HEK293T (cell line): ENCODE measurements at places on chromosomes 12 and 14.
A peak's percentile ranks its signal among the peaks of the same experiment; 100 is the strongest.

- DNase-seq, result no peak
These were observed 8.5 kb downstream of the BORCS5 start for GRCh38 chr12:12365446-12365802.

- no peak for DNase-seq
These were observed 39.9 kb downstream of the NINJ2 start for GRCh38 chr12:623172-623864.

- no peak for DNase-seq
These were observed 98.5 kb upstream of the IFNG-AS1 start for GRCh38 chr12:67890726-67891258.

- no peak for DNase-seq
These were observed 115.6 kb upstream of the TMTC1 start for GRCh38 chr12:29899212-29899931.

DNA sequence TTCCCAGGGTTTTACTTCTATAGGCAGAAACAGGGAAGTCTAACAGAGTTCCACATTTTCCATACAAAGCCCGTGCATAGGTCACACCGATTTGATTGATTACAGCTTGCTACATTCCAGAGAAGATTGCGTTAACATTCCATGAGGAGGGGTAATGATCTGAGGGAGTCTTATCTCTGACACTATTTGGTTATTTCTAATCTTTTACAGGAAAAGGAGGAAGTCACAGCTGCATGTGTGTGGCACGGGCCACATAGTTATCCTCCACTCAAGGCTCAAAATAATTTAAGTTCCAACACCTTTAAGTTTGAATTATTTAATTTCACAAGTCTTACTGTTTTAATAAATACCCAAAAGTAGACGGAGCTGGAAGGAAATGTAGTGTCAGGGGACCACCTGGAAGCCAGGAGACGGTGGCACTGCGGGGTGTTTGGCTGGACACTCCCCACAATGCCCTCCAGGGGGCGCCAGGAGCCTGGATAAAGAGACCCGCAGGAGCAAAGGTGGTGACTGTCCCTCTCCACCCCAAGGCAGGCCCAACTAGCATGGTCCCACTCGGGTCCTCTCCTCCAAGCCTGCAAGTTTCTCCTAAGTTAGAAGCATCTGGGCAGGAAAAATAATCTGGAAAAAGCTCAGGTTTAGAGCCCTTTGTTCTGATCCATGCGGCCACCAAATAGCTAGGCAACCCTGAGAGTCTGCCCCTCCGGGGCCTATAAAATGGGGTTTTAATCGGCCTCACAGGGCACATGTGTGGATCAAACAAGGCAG lies 20.2 kb downstream of the KRT8 start:
- DNase-seq, result peak; percentile 81

- no peak for DNase-seq
These were observed 767 bp upstream of the KCNMB4 start for GRCh38 chr12:70365398-70365647.

DNA sequence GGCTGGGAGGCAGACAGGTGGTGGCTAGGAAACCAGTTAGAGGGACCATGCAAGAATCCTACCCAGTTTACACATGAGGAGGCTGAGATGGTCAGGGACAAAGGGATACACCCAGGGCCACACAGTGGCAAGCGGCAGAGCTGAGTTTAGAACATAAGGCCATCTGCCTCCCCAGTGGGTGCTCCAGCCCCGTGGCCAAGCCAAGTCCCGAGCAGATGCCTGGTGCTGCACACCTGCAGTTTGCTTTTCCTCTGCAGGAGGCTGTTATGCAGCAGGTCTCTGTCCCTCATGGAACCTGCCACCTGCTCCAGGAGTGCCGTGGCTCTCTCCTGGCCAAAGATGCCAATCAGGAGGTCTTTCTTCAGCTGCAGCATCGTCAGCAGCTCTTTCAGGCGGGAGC lies 70.8 kb downstream of the SYNE3 start:
- no peak for DNase-seq

GRCh38 chr12:123115409-123116121 lies 35.3 kb downstream of the PITPNM2 start:
- no peak for DNase-seq

- no peak for DNase-seq
These were observed 271.1 kb downstream of the CCER1 start for GRCh38 chr12:90683871-90684270.

- DNase-seq, result no peak
These were observed 42.1 kb upstream of the STRN3 start for GRCh38 chr14:31068235-31068634.

- no peak for DNase-seq
These were observed 340.3 kb upstream of the RGS6 start for GRCh38 chr14:71591929-71592328.

- no peak for DNase-seq
These were observed 102.2 kb downstream of the WSCD2 start for GRCh38 chr12:108231109-108231905.

GRCh38 chr12:124877423-124877822 lies 13.8 kb upstream of the SCARB1 start:
- DNase-seq, result no peak

DNA sequence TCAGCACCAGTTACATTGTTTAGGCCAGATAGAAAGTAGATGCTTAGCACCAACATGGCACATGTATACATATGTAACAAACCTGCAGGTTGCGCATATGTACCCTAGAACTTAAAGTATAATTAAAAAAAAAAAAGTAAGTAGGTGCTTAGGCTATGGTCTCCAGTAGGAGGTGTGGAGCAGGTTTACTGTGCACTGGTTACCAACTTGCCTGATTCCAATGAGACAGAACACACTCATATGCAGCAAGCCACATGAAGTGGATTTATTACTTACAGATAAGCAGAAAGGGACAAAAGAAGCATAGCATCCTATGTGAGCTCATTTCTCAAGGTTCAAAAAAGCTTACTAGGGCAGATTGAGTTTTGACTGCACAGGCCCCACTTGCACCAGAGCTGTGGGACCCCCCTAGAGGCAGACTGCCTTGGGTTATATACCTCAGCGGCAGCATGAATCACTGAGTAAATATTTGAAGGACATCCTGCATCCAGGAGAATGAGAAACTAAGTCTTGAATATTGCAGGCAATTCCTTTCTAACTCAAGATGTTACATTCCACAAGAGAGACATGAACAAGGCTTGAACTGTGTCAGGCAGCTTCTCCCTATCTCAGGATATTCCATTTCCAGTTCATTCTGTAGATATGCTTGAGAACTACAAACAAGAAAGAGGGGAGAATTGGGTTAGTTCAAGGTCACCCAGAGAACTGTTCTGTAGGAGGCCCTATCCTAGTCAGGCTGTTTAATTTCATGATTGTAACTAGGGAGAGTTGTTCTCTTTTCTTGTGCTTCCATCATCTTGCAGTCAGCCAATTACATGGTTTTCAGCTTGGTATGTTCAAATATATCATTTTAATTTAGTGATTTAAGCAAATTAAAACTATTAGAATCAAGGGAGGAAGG lies 30.1 kb downstream of the LRFN5 start:
- DNase-seq, result no peak

DNA sequence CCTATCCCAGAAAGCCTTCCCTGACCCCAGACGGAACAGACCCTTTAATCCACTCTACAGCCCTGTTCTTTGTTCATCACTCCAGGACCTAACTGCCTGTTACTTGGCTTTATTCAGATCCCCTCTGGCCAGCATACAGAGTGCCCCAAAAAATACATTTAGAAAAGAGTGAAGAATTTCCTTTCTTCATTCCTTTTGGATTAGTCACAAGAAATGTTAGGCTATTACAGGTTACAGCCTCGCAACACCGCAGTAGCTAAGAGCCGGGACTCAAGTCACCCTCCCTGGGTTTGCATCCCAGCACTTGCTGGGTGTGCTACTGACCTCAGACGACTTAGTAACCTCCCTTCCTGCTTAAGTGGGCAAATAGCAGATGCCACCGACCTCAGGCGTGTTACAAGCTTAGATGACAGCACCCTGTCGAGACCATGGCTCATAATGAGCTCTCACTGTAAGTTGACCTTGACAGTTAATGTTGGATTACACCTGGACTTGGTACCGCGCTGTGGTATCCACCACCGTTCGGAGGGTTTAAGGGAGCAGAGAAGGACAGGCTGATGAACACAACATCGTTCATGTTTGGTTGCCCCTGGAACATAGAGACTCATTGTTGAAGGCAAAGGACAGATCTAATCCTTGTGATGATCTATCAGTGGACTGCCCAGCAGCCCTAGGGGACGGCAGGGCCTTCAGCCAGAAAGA lies 12.9 kb downstream of the GLRX5 start:
- no peak for DNase-seq

- no peak for DNase-seq
These were observed 46.0 kb upstream of the OR5AU1 start for GRCh38 chr14:21201732-21202462.

GRCh38 chr14:68795597-68796417 lies 2.9 kb upstream of the ZFP36L1 start:
- DNase-seq, result peak; percentile 79

DNA sequence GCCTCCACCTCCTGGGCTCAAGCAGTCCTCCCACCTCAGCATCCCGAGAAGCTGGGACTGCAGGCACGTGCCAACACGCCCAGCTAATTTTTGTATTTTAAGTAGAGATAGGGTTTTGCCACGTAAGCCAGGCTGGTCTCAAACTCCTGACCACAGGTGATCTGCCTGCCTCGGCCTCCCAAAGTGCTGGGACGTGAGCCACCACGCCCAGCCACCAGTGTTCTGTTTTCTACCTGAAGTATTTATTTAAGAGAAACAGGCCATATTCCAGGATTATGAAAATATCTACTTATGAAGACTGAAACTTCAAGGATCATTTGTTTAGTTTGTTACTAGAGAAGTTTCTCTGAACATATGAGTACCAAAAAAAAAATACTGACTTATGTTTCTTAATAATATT lies 10.3 kb downstream of the GTF2H3 start:
- no peak for DNase-seq

DNA sequence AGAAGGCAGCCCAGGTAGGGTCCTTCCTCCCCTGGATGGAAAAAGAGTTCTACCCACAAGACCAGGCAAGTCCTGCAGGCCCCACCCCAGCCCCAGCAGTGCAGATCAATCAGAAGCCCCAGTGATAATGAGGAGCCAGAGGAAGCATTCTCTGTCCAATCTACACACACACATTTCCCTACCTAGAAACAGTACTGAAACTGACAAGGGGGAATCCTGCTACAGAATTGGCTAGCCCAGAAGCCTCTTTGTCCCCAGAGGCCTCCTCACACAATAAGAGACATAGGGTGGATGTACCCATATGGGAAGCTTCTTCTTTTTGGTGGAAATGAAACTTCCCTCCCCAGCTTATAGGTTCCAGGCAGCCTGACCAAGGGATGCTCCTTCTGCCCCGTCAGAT lies 9.9 kb downstream of the FSCB start:
- no peak for DNase-seq

- DNase-seq, result no peak
These were observed 17.7 kb upstream of the CD27 start for GRCh38 chr12:6426882-6427671.

DNA sequence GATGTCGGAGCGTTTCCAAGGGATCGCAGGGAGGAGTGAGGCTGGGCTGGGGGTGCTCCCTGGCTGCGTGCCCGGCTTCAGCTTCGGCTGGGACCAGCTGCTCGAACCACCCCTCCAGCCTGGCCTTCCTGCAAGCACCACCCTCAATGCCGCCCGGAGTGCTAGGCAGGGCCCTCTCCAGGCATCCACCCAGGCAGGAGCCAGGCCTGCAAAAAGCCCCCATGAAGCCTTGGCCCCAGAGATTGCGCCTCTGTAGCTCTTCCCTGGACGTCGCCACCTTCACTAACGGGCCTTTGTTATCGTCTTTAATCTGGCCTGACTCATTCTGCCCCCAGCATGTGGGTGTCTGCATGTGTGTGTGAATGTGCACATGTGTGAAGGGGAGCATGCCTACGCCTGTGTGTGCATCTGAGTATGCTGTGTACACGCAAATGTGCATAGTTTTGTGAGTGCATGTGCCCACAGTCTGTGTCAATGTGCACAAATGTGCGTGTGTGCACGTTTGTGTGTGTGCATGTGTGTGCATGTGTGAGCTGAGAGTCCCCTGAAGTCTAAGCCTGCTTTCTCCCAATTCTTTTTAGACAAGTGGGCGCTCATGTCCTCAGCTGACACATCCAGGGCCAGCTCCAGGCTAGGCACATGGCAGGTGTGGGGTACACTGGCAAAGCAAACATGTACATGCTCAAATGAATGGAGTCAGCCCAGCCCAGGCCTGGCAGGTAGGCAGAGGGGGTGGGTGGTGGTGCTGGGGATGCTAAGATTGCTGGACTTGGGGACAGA lies 195.4 kb upstream of the C14orf180 start:
- no peak for DNase-seq

DNA sequence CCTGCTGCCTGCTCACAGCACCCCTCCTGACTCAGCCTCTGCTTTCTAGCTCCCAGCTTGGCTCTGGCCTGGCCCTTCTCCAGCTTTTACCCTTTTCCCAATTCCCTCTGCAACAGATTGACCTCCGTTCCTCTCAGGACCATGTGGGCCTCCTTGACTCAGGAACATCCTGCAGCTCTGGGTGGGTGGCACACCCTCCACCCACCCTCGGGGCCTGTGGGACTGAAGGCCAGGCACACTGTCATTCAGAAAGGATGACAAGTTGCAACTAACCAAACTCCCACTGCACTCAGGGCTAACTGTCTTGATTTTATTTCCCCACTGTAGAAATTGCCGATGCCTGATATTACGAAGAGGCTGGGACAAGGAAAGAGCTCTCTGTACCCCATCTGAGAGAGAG lies 59.4 kb downstream of the HELB start:
- no peak for DNase-seq

GRCh38 chr12:6118891-6119568 lies 5.4 kb downstream of the VWF start:
- no peak for DNase-seq

- no peak for DNase-seq
These were observed 572.3 kb downstream of the ETNK1 start for GRCh38 chr12:23197266-23197665.

DNA sequence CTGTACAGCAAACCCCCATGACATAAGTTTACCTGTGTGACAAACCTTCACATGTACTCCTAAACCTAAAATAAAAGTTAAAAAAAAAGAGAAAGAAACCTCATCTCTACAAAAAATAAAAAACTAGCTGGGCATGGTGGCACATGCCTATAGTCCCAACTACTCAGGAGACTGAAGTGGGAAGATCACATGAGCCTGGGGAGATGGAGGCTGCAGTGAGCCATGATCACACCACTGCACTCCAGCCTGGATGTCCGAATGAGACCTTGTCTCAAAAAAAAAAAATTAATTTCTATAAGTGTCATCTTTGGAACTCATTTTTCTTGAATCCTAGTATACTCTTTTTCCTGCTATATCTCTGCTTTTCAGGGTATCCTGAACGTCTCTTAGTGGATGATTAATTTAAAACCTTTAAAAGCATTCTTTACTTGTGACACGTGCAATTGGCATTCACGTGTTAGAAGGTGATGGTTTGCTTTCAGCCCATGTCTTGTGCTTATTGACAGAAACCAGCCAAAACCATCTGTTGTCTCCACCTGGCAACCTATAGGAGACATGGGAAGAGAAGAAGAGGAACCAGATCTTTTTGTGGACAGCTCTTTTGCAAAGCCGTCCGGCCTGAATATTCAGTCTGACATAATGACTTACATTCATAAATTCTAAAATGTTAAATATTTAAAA lies 30.6 kb upstream of the PPFIBP1 start:
- no peak for DNase-seq
